ENCODE measurements at places on chromosomes 5 and 9. TPM values are rescaled to one million over a fixed set of nuclear protein-coding genes. Genes with fewer than 3 reads are reported as not detected.

DNA sequence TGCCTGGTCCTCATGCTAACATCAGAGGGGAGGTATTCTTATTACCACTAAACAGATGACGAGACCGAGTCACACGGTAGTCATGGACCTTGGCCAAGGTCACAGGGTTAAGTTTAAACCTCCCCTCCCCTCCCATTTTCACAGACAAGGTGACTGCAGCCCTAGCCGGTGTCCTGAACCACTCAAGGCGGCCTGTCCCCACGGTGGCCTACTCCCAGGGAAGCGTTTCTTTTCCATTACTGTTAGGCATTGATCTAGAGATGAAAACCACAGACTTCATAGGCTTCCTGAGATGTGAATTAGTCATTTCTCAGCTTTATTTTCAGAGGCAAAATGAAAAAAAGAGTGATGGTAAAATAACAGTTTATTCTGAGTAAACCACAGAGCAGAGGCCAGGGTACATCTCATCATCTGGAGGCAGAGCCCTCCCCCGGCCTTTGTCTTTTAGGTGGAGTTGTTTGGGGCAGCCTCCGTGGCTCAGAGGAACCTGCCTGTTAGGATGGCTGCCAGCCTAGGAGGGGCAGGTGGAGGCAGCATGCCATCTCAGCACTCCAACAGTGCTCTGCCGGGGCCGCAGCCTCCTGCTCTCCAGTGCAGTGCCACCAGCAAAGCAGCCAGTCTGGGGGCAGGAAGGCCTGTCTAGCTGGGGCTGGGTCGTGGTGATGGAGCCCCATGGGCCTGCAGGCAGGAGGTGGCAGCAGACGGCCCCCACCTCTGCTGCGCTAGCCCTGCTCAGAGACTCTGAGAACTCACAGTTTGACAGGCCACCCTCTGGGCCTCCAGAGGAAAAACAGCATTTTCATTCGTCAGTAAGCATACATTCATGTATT, 71.2 kb downstream of the RAPGEF1 start:
- H3K27me3 ChIP-seq, result no peaks in the 10 kb centered on the region
- no peak overlapping the region for H3K4me3 ChIP-seq
- no peak for DNase-seq
- H3K4me1 ChIP-seq, result peaks cover 39% of the 10 kb centered on the region
- no peak overlapping the region for H3K27ac ChIP-seq
- H3K36me3 ChIP-seq, result peaks cover 5% of the 10 kb centered on the region

DNA sequence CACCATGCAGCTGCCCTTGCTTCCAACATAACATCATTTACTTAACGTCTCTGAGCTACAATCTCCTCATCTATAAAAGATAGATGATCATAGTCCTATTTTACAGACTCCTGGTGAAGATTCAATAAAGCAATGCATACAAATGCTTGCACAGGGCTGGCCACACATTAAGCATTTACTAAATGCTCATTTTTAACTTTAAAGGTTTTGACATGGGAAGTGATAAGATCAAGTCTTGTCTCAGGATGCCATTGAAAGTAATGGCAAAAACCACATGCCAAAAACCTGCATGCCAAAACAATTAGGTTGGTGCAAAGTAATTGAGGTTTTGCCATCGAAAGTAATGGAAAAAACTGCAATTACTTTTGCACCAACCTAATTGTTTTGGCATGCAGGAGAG, 181.2 kb upstream of the ADRA1B start:
- H3K4me3 ChIP-seq, result no peak overlapping the region
- no peak overlapping the region for H3K27ac ChIP-seq
- no peaks in the 10 kb centered on the region for H3K4me1 ChIP-seq
- no peak for DNase-seq

- no peak overlapping the region for H3K27ac ChIP-seq
- no peaks in the 10 kb centered on the region for H3K27me3 ChIP-seq
- H3K4me3 ChIP-seq, result no peak overlapping the region
- peaks cover 14% of the 10 kb centered on the region for H3K4me1 ChIP-seq
These were observed 486.1 kb downstream of the KDM4C start for GRCh38 chr9:7243838-7244237.

- H3K36me3 ChIP-seq, result no peaks in the 10 kb centered on the region
- H3K4me3 ChIP-seq, result no peak overlapping the region
- no peaks in the 10 kb centered on the region for H3K27me3 ChIP-seq
These were observed 155.5 kb upstream of the NMUR2 start for GRCh38 chr5:152560512-152561137.

DNA sequence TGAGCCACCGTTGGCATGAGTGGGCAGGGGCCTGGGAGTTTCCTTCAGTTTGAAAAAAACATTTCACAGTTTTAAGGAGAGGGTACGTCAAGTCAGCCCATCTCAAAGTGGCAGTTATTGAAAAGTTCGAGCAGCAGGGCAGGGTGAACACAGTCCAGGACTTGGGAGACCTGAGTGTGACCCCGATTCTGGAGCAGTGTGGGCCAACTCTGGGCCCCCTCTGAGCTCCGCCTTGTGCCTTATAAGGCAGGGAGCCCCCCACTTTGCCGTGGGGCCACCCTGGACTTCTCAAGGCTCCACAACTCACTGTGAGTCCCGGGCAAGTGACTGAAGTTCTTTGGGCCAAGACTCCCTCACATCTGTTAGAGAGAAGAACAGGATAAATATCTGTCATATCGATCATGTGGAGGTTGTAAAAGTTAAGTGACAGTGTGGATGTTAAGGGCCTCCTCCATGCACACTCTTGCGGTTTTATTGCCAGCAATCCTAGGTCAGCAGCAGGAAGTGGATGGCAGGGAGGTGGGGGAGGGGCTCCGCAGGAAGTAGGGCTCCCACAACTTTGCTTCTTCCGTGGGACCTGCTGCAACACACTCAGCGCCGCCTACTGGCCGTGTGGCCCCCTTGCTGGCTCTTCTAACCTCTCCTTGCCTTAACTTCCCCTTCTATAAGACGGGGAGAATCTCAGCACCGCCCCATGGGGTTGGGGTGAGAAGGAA, 38.4 kb downstream of the HRH2 start:
- H3K27ac ChIP-seq, result no peak overlapping the region
- peak; percentile 92 for DNase-seq
- H3K27me3 ChIP-seq, result no peaks in the 10 kb centered on the region
- H3K36me3 ChIP-seq, result no peaks in the 10 kb centered on the region
- H3K4me3 ChIP-seq, result no peak overlapping the region
- peaks cover 13% of the 10 kb centered on the region for H3K4me1 ChIP-seq

- no peak overlapping the region for H3K27ac ChIP-seq
- no peaks in the 10 kb centered on the region for H3K36me3 ChIP-seq
- H3K4me3 ChIP-seq, result no peak overlapping the region
- no peaks in the 10 kb centered on the region for H3K27me3 ChIP-seq
These were observed 355.3 kb upstream of the TRPC7 start for GRCh38 chr5:136720674-136721073.

DNA sequence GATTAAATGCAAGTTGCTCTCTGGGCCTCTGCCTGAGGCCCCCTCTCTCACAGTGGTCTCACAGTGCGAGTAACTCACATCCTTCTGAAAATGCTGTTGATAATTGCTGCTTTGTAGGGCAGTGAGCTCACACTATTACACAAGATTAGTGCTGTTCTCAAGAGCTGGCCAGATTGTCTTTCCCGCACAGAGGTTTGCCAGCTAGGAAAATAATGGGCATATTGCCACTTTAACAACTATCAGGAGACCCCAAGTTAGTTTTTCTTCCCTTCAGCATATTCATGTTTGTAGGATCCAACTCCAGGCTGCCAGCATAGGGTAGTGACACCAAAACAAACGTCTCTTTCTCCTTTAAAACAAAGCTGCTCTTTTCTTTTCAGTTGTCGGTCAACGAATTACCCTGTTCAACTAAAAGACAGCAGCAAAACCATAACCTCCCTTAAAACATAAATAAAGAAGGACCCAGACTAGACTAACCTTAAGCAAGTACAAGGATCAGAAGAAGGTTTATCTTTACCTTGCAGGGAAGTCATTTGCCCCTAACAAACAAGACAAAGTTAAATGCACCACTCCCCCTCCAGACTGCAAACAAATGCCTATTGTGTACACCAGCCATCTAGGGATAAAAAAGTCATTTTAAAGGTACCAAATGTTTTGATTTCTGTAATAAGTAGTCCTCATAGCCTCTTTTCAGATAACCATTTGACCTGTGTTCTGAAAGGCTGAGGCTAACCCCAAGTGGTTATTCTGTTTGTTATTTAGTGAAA, 91.4 kb downstream of the VCAN start:
- no peak for DNase-seq
- H3K4me1 ChIP-seq, result no peaks in the 10 kb centered on the region
- no peak overlapping the region for H3K4me3 ChIP-seq
- H3K27ac ChIP-seq, result peak overlapping the region; percentile 64
- peaks cover 17% of the 10 kb centered on the region for H3K36me3 ChIP-seq

- H3K27me3 ChIP-seq, result no peaks in the 10 kb centered on the region
- no peak for DNase-seq
- no peak overlapping the region for H3K4me3 ChIP-seq
- no peak overlapping the region for H3K27ac ChIP-seq
These were observed 367.1 kb upstream of the MPDZ start for GRCh38 chr9:13646500-13647021.

GRCh38 chr5:138495351-138495750, 30.1 kb downstream of the EGR1 start:
- no peak overlapping the region for H3K4me3 ChIP-seq
- peaks cover 13% of the 10 kb centered on the region for H3K27me3 ChIP-seq
- H3K27ac ChIP-seq, result no peak overlapping the region
- no peaks in the 10 kb centered on the region for H3K36me3 ChIP-seq
- H3K4me1 ChIP-seq, result peaks cover 7% of the 10 kb centered on the region
- no peak for DNase-seq

DNA sequence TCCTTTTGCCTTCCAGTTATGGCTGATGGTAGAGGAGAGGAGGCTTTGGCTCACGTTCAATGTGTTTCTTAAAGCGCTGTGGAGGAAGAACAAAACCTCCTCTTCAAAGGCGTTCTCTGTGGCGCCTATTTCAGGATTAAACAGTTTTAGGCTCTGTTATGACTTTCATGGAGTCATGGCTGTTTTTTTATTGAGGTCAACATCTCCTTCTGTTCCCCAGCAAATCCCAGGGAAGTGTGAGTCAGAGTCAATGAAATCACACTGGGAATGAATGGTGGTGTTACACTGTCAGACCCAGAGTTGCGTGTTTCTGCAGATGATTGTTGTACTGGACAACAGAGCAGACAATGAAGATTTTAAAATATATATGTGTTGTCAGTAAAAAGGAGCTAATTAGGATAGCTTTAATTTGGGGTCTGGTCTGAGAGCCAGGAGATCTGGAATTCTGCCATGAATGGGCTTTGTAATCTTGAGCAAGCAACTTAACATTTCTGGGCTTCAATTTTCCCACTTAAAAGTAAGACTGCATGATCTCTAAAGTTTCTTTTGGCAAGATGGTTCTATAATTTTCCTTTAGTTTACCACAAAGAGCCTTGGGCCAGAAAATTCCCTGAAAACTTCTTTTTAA, 240.7 kb downstream of the CSNK1G3 start:
- no peaks in the 10 kb centered on the region for H3K27me3 ChIP-seq
- no peak overlapping the region for H3K4me3 ChIP-seq
- no peak for DNase-seq
- H3K36me3 ChIP-seq, result no peaks in the 10 kb centered on the region
- H3K27ac ChIP-seq, result no peak overlapping the region

GRCh38 chr9:111696796-111697195, 35.4 kb downstream of the GNG10 start:
- no peaks in the 10 kb centered on the region for H3K36me3 ChIP-seq
- no peaks in the 10 kb centered on the region for H3K27me3 ChIP-seq
- H3K27ac ChIP-seq, result no peak overlapping the region
- no peaks in the 10 kb centered on the region for H3K4me1 ChIP-seq
- DNase-seq, result no peak

DNA sequence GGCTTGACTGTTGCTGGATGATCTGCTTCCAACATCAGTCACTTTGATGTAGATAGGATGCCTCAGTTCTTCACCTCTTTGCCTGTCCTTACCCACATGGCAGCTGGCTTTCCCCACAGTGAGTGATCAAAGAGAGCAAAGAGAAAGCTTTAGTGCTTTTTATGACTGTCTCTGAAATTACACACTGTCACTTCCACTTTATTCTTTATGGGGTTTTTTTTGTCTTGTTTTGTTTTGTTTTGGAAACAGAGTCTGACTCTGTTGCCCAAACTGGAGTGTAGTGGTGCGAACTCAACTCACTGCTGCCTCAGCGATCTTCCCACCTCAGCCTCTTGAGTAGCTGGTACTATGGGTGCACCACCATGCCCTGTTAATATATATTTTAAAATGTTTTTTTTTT, 32.4 kb upstream of the C5orf24 start:
- H3K36me3 ChIP-seq, result peaks cover 53% of the 10 kb centered on the region
- H3K27ac ChIP-seq, result no peak overlapping the region
- no peak for DNase-seq
- no peaks in the 10 kb centered on the region for H3K27me3 ChIP-seq
- H3K4me3 ChIP-seq, result no peak overlapping the region
- H3K4me1 ChIP-seq, result no peaks in the 10 kb centered on the region

- no peak overlapping the region for H3K4me3 ChIP-seq
- no peaks in the 10 kb centered on the region for H3K4me1 ChIP-seq
- no peak overlapping the region for H3K27ac ChIP-seq
- H3K27me3 ChIP-seq, result no peaks in the 10 kb centered on the region
- no peaks in the 10 kb centered on the region for H3K36me3 ChIP-seq
These were observed 278.3 kb upstream of the MPDZ start for GRCh38 chr9:13557746-13558145.

DNA sequence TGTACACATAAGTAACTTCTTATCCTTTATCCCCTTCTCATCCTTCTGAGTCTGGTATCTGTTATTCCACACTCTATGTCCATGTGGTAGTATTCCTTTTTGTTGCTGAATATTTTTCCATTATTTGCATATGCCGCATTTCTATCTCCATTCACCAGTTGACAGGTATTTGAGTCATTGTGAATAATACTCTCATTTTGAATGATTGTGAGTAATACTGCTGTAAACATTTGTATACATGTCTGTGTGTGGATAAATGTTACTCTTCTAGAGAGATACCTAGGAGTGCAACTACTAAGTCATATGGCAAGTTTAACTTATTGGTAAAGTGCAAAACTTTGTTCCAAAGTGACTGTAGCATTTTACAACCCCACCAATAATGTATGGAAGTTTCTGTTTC, 15.6 kb downstream of the RIC1 start:
- no peak overlapping the region for H3K27ac ChIP-seq
- H3K36me3 ChIP-seq, result no peaks in the 10 kb centered on the region
- no peak for DNase-seq
- no peak overlapping the region for H3K4me3 ChIP-seq
- H3K4me1 ChIP-seq, result no peaks in the 10 kb centered on the region
- H3K27me3 ChIP-seq, result no peaks in the 10 kb centered on the region

DNA sequence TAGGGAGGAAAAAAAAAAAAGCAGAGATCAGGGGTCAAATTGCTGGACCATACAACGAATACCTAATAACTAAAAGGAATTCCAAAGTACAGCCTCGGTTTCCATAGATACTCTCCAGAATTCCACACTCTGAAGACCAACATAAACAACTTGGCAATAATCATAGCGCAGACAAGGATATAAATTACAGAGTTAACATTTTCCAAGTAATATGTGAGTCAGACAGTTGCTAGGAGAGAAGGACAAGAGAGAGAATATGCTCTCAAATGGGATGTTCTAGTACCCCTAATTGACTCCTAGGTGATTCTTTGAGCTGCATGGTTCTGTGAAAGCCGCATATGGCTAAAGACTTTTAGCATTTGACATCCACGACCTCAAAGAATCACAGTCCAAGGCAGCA, 165.2 kb downstream of the FRMD3 start:
- H3K27me3 ChIP-seq, result no peaks in the 10 kb centered on the region
- no peak overlapping the region for H3K27ac ChIP-seq

Gene RXRA
- 17.9 TPM for total RNA-seq

Gene DDX4
- total RNA-seq, result not detected

Gene RACK1
- total RNA-seq, result 4,589 TPM

Gene NHP2
- total RNA-seq, result 455 TPM

Gene ANKRD34B
- 2.9 TPM for total RNA-seq

Gene DOCK2
- 9.4 TPM for total RNA-seq

Gene MEGF9
- total RNA-seq, result 1.4 TPM

Gene WDR38
- not detected for total RNA-seq

Gene HRH2
- total RNA-seq, result 5.9 TPM
